ENCODE measurements at places on chromosomes 5 and 9.

- peak; percentile 46 for DNase-seq
These were observed 57.3 kb upstream of the C6 start for GRCh38 chr5:41270423-41271251.

DNA sequence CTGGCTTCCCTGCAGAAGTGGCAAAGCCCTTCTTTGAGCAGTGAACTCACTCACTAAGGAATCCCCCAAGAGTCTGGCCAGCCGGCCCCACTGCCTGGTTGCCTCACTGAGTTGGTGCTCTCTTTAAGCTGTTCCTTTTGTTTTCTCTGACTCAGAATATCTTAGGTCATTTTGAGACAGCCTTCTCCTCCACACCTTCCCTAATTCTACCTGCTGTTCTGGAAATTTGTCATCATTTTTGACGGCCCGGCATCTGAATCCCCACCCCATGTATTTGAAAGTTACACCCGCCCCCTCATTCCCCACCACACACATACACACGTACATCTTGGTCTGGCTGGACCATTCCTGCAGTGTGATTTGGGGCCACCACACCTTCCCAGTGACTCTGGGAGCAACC lies 41.8 kb downstream of the FGF1 start:
- DNase-seq, result no peak

DNA sequence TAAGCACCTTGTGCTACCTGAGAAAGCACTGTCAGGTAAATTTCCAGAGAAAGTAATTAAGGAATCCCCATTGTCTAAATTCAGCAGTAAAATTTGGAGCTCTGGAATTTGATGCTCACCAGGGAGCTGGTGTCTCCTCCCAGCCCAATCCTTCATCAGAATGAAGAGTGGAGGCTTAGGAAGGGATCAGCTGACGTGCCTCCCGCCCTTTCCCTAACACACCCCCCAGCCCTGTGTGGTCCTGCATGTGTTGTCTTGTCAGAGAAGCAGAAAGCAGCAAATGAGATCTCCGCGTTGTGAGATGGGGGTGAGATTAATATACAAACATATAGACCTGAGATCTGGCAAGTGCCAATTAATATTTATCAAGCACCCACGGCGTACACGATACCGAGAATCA lies 26.9 kb upstream of the BARHL1 start:
- DNase-seq, result no peak

DNA sequence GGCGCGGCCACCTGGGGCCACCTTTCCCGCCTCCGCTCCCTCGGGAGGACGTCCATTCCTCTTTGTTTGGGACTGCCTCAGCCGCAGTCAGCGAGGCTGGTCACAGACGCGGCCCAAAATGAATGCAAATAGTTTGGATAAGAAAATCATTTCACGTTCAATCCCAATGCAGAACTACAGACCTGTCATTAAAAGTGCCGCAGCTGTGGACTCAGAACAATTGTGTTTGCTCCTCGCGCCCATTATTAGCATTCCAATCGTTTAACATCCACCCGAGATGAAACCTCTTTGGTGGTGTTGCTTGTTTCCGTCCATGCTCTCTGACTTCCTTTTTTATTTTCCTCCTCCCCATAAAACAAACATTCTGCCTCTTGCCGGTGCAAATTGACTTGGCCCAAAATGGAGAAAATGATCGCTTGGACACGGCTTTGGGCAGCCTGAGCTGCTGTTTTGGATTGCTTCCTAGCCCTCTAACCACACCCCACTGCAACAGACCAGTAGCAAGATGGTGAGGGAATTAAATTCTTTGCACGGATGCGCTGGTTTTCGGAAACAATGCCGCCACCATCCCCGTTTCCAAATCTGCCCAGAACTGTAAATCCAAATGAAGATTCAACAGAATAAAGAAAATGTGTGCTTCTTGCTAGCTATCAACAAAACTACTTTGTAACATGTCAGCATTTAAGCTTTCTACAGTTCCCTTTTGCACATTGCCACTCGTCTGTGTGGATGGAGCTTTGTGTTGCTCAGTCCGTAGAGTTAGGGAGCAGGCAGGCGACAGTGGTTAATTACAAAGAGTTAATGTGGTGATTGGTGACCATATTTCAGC lies 784 bp downstream of the NLN start:
- DNase-seq, result peak; percentile 72

DNA sequence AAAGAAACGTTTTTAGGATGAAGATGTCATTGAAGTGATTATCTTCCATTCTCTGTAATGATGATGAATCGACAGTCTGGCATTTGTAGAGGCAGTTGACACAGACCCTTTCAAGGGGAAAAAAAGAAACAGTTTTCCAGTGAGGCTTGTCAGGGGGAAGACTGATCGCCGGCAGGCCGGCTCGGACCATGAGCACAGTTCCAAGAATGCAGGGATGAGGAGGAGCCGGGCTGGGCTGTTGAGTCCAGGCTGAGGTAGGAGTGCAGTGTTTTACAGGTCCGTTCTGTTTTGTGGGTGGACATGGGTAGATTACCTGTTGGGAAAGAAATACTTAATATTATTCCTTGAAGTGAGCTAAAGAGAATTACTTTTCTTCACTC lies 194.6 kb downstream of the AOPEP start:
- peak; percentile 70 for DNase-seq

GRCh38 chr9:85740787-85741094 lies 1.0 kb downstream of the AGTPBP1 start:
- DNase-seq, result no peak

DNA sequence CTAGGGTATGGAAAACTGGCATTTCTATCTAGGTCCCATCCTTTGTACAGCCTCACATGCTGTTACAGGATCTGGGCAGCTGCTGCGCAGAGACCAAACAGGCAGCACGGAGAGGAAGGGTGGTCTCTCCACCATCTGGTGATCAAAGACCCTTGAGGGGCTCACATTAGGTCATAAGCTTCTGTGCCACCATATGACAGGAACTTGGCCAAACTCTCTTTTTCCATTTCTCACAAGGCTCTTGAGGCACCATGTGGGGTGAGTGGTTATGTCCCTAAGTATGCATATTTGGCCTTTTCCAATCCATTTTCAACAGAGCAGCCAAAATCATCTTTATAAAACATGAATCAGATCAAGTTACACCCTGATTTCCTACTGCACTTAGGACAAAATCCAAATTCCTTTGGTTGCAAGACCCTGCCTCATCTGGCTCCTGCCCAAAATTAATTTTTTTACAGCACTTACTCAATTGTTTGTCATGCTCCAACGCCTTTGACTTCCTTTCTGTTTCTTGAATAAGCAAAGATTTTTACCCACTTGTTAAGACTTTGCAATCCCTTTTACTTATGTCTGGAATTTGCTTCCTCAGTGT lies 730.0 kb downstream of the MAT2B start:
- DNase-seq, result no peak

DNA sequence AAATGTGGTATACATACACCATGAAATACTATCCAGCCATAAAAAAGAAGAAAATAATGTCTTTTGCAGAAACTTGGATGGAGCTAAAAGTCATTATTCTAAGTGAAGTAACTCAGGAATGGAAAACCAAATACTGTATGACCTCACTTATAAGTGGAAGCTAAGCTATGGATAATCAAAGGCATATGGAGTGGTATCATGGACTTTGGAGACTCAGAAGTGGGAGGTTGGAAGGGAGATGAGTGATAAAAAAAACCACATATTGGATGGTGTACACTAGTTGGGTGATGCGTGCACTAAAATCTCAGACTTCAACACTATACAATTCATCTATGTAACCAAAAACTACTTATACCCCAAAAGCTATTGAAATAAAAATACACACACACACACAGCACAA lies 24.5 kb downstream of the ADAMTS12 start:
- peak; percentile 43 for DNase-seq

GRCh38 chr5:132530946-132531345 lies 12.4 kb downstream of the IL5 start:
- no peak for DNase-seq

- DNase-seq, result no peak
These were observed 99.9 kb downstream of the KLF4 start for GRCh38 chr9:107389617-107390071.

- no peak for DNase-seq
These were observed 88.4 kb downstream of the CAMSAP1 start for GRCh38 chr9:135818718-135819475.

- peak; percentile 9 for DNase-seq
These were observed 5.1 kb downstream of the ZNF462 start for GRCh38 chr9:106868087-106868486.

DNA sequence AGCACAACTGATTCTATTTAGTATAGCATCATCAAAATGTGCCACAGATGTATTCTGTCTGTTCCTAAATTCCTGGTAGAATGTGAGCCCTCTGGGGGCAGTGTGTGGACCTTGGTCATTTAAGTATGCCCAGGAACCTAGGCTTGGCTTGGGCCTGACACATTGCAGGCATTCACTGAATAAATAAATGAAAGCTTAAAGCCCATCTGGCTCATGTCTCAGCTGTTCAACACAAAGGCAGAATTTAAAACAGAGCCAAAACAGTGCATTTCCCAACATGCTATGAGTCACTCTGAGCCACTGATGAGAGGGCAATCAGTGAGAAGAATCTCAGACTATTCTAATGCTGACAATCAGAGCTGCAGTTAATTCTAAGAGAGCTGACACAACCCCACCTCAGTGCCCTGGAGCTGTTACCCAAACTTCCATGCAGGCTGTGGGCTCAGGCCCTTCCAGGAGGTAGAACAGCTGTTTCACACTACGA lies 8.1 kb downstream of the FAM193B start:
- DNase-seq, result peak; percentile 99

DNA sequence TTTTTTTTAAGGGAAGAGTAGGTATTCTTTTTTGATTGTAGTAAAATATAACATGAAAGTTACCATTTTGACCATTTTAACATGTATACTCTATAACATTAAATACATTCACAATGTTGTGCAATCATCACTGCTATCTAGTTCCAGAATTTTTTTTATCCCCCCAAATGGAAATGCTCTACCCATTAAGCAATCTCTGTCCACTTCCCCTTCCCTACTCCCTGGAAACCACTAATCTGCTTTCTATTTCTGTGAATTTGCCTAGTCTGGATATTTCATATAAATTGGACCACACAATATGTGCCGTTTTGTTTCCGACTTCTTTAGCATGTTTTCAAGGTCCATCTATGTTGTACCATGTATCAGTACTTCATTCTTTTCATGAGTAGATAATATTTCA lies 429.5 kb downstream of the TLE1 start:
- no peak for DNase-seq

GRCh38 chr9:130371196-130371966 lies 73.4 kb upstream of the ASS1 start:
- no peak for DNase-seq

DNA sequence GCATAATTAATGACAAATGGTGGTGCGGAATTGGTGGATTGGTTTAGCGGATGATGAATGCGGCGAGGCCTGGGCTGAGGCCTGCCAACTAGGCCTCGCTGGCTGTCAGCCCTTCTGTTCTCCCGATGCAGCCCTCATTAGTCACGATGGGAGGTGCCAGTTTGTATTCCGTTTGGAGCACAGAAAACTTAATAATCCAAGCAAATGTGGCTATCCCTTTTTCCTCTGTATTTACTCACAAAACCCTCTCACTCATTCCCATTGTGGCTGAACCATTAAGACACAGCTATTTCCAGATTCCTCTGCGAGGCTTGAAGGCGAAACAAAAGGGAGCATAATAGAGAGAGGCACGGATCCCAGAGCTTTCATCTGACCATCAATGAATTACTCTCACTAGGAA lies 114.3 kb downstream of the MVB12B start:
- DNase-seq, result no peak

- no peak for DNase-seq
These were observed 3.8 kb downstream of the NUDCD2 start for GRCh38 chr5:163456029-163456589.

GRCh38 chr9:23538461-23539003 lies 287.5 kb downstream of the ELAVL2 start:
- no peak for DNase-seq
